ENCODE measurements at places on chromosomes 6 and 20. TPM values are rescaled to one million over a fixed set of nuclear protein-coding genes. Genes with fewer than 3 reads are reported as not detected.

Gene CASP8AP2
- total RNA-seq, result 12.2 TPM

Gene LATS1
- total RNA-seq, result 8.3 TPM

Gene PSORS1C1
- under 0.01 TPM for total RNA-seq

Gene CCN6
- not detected for total RNA-seq

Gene ZNF334
- total RNA-seq, result 1.4 TPM

Gene TRIM15
- total RNA-seq, result 2.2 TPM

Gene DEFB124
- not detected for total RNA-seq

Gene PPIL6
- 0.51 TPM for total RNA-seq

Gene PROKR2
- total RNA-seq, result not detected

DNA sequence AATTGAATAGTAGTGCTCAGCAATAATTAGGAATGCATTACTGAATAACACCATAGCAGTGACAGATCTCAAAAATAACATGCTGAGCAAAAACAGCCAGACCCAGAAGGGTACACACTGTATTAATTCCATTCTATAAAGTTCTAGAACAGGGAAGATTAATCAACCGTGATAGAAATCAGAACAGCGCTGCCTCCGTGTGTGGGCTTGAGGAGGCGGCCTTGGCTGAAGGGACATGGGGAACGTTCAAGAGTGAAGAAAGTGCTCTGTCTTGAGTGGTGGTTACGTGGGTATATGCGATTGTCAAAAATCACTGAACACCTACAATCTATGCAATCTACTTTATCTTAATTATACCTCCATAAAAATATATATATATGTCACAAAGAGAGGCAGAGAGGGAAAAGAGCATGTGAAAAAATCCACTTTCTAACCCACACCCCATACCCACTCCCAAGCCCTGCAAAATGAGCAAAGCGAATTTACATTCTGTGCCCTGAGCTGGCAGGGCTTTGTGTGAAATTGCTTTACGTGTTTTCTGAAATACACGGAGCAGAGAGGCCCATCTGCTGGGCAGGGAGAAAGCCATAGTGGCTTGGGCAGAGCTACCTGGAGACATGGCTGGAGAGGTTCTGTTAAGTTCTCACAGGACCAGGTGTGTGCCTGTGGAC is 74.4 kb downstream of the NFATC2 start:
- peaks cover 11% of the 10 kb centered on the region for H3K36me3 ChIP-seq
- H3K4me1 ChIP-seq, result no peaks in the 10 kb centered on the region
- H3K27me3 ChIP-seq, result no peaks in the 10 kb centered on the region
- no peak overlapping the region for H3K4me3 ChIP-seq
- no peak overlapping the region for H3K27ac ChIP-seq
- DNase-seq, result no peak

DNA sequence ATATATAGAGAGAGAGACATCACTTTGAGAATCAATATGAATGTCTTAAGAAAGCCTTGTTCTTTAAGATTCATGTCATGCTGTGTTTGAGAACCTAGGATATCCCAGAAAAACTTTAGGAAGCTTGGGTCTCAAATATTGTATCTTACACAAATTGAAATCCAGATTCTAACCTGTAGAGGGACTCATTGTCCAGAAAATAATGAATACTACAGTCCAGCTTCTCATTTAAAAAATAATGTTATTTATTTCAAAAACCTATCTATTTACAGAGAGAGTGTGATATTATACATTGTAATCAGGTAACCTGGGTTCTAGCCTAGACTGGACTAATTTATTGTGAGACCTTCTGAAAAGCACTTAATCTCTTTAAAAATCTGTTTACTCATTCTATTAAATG is 4.2 kb downstream of the RFX6 start:
- no peak for DNase-seq
- H3K27me3 ChIP-seq, result peaks cover 7% of the 10 kb centered on the region
- H3K27ac ChIP-seq, result no peak overlapping the region
- no peaks in the 10 kb centered on the region for H3K36me3 ChIP-seq
- no peak overlapping the region for H3K4me3 ChIP-seq

- no peak overlapping the region for H3K4me3 ChIP-seq
- H3K27me3 ChIP-seq, result no peaks in the 10 kb centered on the region
- H3K36me3 ChIP-seq, result no peaks in the 10 kb centered on the region
- no peaks in the 10 kb centered on the region for H3K4me1 ChIP-seq
- H3K27ac ChIP-seq, result no peak overlapping the region
Measured at GRCh38 chr6:74415056-74415455, 719.1 kb downstream of the CD109 start.

DNA sequence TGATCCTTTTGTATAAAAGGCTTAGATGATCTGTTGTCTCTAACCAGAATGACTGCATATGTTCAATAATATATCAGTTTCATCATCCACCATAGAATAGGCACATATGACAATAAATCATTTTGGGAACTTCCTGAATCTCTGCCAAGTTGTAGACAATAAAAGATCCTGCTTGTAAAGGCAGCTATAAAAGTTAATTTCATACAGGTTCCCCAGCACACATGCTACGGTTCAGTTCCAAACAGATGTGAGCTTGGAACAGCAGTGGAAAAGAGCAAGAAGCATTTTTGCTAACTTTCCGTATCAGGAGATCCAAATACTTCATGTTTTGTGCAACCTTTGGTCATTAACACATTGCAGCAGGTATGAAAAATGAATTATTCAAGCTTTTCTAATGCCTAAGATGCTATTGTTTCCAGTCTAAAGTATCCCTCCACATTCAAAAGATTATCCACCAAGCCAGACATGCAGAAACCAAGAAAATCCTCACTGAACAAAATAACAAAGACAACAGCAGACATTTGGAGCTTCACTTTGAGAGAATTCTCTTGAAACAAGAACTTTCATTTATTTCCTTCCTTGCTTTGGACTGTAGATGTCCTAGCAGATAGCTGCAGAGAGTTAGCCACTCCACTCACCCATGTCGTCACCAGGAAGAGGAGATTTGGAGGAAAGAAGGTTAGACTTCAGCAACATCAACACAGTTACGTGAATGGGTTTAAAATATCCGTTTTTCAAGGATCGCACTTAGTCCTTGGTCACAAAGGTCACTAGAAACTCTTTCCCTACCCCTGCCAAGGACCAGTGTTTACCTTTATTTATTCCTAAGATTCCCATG is 453.5 kb upstream of the JARID2 start:
- no peak overlapping the region for H3K4me3 ChIP-seq
- H3K27me3 ChIP-seq, result no peaks in the 10 kb centered on the region
- no peak for DNase-seq
- no peak overlapping the region for H3K27ac ChIP-seq

GRCh38 chr6:14046476-14047068 is 71.0 kb upstream of the CD83 start:
- H3K27ac ChIP-seq, result no peak overlapping the region
- H3K4me1 ChIP-seq, result no peaks in the 10 kb centered on the region
- no peak overlapping the region for H3K4me3 ChIP-seq
- H3K36me3 ChIP-seq, result no peaks in the 10 kb centered on the region

DNA sequence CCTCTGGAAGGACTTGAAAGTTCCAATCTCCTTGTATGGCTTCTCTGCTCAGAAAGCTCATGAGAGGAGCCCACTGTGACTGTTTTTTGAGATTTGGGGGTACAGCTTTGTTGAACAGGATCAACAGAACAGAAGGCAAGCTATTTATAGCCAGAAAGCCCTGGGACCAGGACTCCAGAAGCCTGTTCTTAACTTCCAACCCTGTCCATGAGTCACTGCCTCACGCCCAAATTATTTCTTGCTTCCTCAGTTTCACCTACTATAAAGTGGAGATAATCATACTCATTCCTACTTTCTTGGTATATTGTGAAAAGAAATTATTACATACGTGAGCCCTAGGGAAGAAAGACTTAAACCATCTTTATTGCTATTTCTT is 100.9 kb upstream of the MARCKS start:
- no peak overlapping the region for H3K4me3 ChIP-seq
- no peaks in the 10 kb centered on the region for H3K36me3 ChIP-seq
- no peaks in the 10 kb centered on the region for H3K4me1 ChIP-seq
- no peaks in the 10 kb centered on the region for H3K27me3 ChIP-seq

DNA sequence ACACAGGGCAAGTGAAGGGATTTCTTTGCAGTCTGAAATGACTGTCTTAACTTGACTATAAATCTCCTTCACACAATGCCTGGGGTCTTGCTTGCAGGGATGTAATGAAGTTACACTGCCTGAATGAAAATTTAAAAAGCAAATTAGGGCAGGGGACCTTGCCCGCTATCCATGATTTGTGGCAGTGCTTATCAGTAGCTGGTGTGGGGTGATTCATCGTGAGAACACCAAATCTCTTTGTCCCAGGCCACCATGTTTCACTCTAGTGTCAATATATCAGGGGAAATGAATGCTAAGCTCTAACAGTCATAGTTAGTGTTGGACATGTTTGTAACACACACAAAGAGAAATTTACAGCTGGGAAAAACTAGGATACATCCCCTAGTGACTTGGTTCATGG is 713.7 kb upstream of the EPHA7 start:
- peaks cover 4% of the 10 kb centered on the region for H3K27me3 ChIP-seq
- no peaks in the 10 kb centered on the region for H3K36me3 ChIP-seq
- no peak overlapping the region for H3K4me3 ChIP-seq
- no peak overlapping the region for H3K27ac ChIP-seq

GRCh38 chr20:52534616-52535015 is 343.0 kb upstream of the ZFP64 start:
- H3K4me3 ChIP-seq, result no peak overlapping the region
- H3K4me1 ChIP-seq, result no peaks in the 10 kb centered on the region
- DNase-seq, result no peak
- H3K36me3 ChIP-seq, result no peaks in the 10 kb centered on the region
